ENCODE measurements at places on chromosomes 2 and 18.

DNA sequence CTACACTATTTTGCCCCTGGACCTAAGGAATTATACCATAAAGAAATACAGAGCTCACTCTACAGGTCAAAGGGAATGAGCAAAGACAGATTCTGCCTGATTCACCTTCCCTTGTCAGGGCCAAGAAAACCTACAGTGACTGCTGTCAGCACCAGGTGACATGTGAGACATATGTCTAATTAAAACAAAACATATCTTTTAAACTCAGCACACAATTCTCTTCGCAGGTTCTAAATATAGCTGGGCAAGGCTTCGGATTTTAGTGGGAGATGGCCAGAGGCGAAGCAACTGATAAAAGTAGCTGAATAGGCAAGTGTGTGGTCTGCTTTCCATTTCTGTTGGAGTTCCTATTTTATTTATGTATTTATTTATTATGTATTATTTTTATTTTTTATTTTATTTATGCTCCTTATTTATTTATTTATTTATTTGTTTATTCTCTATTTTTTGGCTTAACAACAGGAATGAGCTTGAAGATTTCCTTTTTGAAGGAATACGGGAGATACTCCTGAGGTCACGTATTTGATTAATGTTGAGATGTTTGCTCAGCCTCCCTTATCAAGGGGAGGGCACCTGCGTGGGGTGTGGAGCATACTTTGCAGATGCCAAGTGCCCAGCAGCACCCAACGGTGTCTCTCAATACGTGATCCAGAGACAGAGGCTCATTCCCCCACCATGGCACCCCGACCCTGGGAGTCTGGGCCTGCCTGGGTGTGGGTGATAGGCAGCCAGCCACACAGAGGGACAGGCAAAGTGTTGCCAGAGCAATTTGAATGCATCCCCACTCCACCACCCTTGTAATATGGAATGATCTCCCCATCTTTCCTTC is 141.8 kb downstream of the RNF152 start:
- DNase-seq: no peak

GRCh38 chr18:12811191-12811950 is 72.7 kb downstream of the PTPN2 start:
- no peak for DNase-seq

DNA sequence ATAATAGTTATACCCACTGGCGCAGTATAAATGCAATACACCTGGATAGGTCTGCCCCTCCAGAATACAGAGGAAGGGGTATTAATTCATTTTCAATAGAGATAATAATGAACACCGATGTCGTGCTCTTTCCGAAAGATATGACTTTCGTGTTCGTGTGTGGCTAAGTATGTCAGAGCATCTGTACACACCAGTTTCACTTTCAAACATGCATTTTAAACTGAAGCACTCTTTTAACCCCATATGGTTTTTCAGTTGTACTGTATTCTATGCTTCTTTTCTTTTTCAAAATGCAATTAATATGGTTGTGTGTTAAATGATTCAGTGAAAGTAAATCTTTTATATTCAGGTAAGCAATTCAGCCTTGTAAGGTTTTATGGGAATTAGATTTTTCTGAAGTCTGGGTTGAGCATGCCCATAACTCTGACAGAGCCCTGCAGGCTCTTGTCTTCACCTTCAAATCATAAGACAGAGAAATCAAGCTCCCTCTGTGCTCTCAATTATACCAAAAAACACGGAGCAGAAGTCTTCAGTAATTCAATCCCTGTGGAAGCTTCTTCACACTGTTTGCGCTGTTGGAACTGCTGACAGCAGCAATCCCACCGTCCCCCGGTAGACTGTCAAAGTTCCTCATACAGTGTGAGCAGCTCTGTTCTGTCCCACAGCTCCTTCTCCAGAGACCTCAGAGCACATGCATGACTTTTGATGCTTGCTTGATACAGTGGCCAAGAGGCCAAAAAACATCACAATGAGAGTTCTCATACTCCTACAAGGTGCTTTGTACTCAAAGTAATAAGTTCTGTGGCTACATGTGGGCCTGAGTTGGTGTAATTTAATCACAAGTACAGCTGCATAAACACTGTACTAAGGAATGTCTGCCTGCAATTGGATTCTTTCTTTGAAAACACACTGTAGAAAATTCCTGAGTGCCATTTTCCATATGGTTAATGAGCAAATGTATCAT is 186.8 kb downstream of the ZNF521 start:
- peak; percentile 66 for DNase-seq

GRCh38 chr18:47978603-47979002 is 48.1 kb upstream of the SMAD2 start:
- DNase-seq: no peak

DNA sequence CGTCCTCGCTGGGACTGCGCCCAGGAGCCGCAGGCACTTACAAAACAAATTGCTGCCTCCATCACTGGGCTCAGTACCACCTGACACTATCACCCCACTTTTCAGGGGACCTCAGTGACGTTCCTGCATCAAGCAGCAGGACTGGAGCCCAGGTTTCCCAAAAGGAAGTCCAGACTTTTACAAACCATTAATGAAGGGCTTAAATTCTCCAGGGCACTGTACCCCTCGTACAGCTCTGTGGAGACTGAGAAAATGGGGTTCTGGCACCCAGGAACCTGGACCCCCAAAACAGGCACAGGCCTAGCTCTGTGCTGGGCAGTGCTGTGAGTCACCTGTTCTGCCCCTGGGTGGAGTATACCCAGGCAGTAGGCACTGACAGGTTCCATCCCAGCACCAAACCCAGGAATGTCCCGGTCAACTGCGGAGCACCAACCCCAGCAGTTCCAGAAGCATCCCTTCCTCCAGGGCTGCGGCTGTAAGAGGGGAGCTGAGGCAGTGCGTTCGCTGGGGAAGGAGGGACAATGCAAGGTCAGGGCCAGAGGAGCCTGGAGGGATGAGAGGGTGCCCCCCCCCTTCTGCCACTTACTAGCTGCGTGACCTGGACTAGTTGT is 24.6 kb upstream of the NOTO start:
- no peak for DNase-seq

- DNase-seq: peak; percentile 78
Observed at GRCh38 chr2:30470426-30470825, 23.4 kb downstream of the LCLAT1 start.
